GM12878 (cell line): ENCODE measurements at places on chromosomes 2 and 18. TPM values are rescaled to one million over a fixed set of nuclear protein-coding genes. Genes with fewer than 3 reads are reported as not detected.

DNA sequence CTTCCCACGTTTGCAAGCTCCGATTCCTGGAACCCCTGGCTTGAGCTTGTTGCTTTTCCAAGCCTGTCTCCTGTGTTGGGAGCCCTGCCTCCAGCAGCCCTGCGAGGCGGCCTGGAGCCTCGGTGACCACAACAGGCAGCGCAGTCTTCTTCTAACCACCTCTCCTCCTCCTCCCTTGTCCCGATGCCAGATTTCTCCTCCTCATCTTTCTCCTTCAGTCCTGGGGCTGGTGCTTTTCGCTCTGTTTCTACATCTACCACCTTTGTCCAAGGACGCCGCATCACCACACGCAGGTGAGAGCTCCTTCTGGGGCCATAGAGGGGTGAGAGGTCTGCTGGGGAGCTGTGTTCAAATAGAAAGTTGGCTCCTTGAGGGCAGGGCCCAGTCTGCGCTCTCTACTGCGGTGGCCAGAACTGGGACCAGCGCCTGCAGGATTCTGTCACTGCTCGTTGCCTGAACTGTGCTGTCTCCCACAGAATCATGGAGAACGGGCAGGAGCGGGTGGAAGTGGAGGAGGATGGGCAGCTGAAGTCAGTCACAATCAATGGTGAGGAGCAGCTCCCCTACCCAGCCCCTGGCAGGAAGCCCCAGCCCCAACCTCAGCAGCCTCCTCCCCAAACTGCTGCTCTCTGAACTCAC lies 3.9 kb downstream of the DNAJB2 start:
- H3K27ac ChIP-seq = no peak overlapping the region
- H3K27me3 ChIP-seq = no peaks in the 10 kb centered on the region
- H3K4me3 ChIP-seq = no peak overlapping the region
- no peak for DNase-seq
- H3K4me1 ChIP-seq = peaks cover 20% of the 10 kb centered on the region
- no peaks in the 10 kb centered on the region; the same call in 1 of the 2 replicates for H3K36me3 ChIP-seq

GRCh38 chr2:71846669-71847291 lies 300.9 kb downstream of the CYP26B1 start:
- DNase-seq = no peak
- H3K27ac ChIP-seq = no peak overlapping the region
- H3K4me3 ChIP-seq = no peak overlapping the region
- H3K36me3 ChIP-seq = no peaks in the 10 kb centered on the region
- no peaks in the 10 kb centered on the region for H3K4me1 ChIP-seq
- 0 out of 2 replicates have a peak, but pooled peaks cover 2% of the 10 kb centered on the region for H3K27me3 ChIP-seq

GRCh38 chr2:168801961-168802858 lies at the start of gene NOSTRIN:
Gene NOSTRIN, plus strand, starts transcription at chr2:168802637. Its CDS starts 10 bp downstream, at chr2:168802647.
- H3K4me1 ChIP-seq = no peaks in the 10 kb centered on the region
- DNase-seq = no peak
- no peak within 1 kb of the TSS for H3K27ac ChIP-seq
- H3K4me3 ChIP-seq = no peak within 1 kb of the TSS

GRCh38 chr2:30512243-30512886 lies 65.3 kb downstream of the LCLAT1 start:
- no peak overlapping the region for H3K27ac ChIP-seq
- DNase-seq = no peak
- H3K4me1 ChIP-seq = peaks cover 8% of the 10 kb centered on the region; the same call in 1 of the 2 replicates
- H3K36me3 ChIP-seq = no peaks in the 10 kb centered on the region

TUBB8B gene
- not detected in 2 replicates for total RNA-seq

SERPINB3 gene
- total RNA-seq = not detected in 2 replicates

PARD6G gene
- 1.4 and 2.0 TPM in 2 replicates for total RNA-seq

WNT10A gene
- 20.6 and 20.7 TPM in 2 replicates for total RNA-seq

UGT1A4 gene
- total RNA-seq = 0.21 TPM in 1 of 2 replicates, not detected in the other

MRO gene
- total RNA-seq = not detected in 2 replicates

CDH2 gene
- total RNA-seq = 0.18 and 0.19 TPM in 2 replicates
